ENCODE measurements at places on chromosomes 4 and X.

DNA sequence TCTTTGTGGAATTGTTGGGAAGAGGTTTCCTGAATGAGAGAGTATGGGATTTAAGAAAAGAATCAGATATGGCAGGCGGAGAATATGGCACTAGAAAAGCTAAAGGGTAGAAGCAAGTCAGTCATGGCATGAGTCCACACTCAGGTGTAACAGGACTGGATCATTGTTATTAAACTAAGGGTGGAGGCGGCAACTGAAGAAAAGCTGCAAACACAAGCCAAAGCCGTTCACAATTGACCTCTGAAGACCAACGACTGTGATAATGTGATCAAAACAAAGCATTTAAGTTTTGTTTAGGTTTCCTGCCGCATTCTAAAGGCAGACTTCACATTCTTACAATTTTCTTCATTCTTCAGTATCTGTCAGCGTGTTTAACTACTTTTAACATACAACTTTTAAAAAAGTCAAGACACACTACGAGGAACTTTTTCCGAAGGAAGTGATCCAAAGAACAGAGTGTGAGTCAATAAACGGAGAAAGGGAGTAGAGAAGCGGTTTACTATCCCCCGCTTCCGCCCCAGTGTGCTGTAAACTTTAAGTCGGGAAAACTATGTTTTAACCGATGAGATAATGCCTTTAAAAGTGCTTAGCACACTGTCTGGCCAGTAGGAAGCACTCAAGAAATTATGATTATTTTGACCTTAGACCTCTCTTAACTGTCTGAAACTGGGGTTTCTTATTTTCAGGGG lies 909 bp upstream of the SLAIN2 start:
- peak; percentile 57 for DNase-seq

GRCh38 chr4:112176596-112176995 lies 31.3 kb downstream of the FAM241A start:
- DNase-seq, result no peak

DNA sequence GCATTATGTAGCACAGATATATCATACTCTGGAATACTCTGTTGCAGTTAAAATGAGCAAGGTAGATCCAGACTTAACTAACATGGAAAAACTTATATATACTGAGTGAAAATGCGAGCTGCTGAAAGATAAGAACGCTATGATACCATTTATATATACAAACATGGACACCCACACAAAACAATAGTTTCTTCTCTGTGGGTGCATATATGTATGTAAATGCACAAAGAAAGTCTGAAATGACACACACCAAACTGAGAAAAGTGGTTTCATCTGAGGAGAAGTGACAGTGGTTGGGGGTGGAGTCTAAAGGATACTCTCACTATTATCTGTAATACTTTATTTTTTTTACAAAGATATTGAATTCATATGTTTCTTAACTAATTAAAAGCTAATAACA lies 12.2 kb upstream of the FGF2 start:
- DNase-seq, result peak; percentile 19

- peak; percentile 48 for DNase-seq
Observed at GRCh38 chrX:69493193-69493592, 10.9 kb upstream of the NALF2 start.

- DNase-seq, result no peak
Observed at GRCh38 chr4:24743206-24743605, 52.2 kb upstream of the SOD3 start.

GRCh38 chr4:169282429-169283113 lies 11.8 kb upstream of the SH3RF1 start:
- no peak for DNase-seq

GRCh38 chrX:24055043-24055356 lies 244 bp downstream of the EIF2S3 start:
- no peak for DNase-seq

DNA sequence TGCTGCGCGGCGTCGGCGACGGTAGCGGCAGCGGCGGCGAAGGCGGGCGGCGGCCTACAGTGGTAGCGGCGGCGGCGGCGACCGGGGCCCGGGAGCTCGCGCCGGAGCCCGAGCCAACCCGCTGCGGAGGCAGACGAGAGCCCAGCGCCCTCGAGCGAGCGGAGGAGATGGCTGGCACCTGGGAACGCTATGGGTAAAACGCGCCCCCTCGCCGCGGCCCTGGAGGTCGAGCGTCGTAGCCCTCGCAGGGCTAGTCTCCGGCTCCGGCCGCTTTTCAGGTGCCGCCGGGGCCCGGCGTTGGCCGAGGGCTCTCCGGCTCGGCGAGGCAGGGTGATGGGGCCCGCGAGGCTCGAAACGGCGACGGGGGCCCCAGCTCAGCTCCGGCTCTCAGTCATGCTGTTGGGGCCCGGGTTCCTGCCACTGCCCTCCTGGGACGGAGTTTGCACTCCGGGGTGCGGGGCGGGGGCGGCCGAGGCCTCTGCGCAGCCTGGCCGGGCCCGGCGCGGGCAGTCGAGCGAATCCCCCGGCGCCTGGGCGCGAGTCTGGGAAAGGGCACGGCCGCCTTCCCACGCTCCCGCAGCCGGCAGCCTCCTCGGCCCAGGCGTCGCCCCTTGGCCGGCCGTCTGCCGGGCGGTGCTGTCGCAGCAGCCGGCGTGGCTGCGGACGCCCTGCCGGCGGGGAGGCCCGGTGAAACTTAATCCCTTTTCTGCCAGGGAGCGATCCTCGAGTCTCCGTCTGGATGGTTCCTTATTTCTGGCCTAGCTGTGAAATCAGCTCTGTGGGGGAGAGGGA lies 768 bp downstream of the MID2 start:
- DNase-seq, result peak; percentile 56

DNA sequence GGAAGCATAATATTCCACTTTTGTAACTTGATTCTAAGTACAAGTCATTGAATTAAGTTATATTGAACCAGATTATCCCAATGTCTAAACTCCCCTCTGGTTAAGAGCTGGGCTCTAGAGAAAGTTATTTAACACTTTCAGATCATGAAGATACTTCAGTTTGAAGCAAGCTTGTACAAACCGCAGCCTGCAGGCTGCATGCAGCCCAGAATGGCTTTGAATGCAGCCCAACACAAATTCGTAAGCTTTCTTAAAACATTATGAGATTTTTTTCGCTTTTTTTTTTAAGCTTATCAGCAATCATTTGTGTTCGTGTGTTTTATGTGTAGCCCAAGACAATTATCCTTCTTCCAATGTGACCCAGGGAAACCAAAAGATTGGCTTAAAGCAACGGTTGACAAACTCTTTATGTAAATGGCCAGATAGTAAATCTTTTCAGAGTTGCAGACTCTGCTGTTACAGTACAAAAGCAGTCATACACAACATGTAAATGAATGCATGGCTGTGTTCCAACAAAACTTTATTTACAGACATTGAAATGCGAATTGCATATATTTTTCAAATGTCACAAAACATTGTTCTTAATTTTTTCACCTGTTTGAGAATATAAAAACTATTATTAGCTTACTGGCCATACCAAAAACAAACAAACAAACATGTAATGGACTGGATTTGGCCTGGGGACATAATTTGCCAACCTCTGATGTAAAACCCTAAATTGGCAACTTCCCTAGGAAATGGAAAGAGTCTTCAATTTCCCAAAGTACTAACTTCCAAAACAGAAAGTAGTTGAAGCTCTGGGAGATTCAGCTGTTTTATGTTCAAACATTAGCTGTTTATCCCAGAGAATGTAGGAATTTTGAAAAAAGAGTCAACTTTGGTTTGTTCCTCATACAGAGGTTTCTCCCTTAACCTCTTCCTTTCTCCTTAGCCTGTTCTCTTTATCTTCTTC lies 201.1 kb upstream of the MBNL3 start:
- DNase-seq, result no peak

DNA sequence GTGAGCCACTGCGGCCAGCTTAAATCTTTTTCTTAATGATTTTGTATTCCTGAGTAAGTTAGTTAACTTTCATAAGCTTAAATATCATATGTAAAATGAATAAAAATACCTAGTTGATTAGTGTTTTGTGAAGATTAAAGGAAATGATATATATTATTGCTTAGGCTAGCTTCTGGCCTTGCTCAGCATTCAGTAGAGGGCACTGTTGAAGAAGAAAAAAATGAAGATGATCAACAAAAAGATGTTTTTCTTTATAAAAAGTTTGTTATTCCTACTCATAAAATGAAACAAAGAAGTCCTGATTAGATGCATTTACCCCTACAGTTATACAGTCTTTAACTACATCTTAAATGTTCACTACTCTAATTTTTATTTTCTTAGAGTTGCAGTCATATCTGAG lies 797.7 kb downstream of the RAPGEF2 start:
- DNase-seq, result no peak

DNA sequence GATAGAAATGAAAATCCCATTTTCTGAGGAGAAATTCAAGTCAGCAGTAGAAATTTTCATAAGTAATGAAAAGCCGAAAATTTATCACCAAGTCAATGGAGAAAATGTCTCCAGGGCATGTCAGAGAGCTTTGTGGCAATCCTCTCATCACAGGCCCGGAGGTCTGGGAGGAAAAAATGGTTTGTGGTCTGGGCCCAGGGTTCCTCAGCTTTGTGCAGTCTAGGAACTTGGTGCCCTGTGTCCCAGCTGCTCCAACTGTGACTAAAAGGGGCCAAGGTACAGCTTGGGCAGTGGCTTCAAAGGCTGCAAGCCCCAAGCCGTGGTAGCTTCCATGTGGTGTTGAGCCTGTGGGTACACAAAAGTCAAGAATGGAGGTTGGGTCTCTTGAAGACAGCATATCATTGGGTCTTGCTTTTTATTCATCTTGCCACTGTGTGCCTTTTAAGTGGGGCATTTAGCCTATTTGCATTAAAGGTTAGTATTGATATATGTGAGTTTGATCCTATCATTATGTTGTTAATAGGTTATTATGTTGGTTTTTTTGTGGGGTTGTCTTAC lies 608.5 kb downstream of the PDHA2 start:
- no peak for DNase-seq

GRCh38 chr4:157978680-157979361 lies 194.0 kb downstream of the GASK1B start:
- peak; percentile 38 for DNase-seq

- DNase-seq, result no peak
Observed at GRCh38 chr4:3711183-3712111, 54.7 kb upstream of the ADRA2C start.

- DNase-seq, result no peak
Observed at GRCh38 chrX:20455001-20455400, 188.3 kb upstream of the RPS6KA3 start.

GRCh38 chr4:6960154-6960553 lies 50.5 kb downstream of the TBC1D14 start:
- DNase-seq, result no peak

DNA sequence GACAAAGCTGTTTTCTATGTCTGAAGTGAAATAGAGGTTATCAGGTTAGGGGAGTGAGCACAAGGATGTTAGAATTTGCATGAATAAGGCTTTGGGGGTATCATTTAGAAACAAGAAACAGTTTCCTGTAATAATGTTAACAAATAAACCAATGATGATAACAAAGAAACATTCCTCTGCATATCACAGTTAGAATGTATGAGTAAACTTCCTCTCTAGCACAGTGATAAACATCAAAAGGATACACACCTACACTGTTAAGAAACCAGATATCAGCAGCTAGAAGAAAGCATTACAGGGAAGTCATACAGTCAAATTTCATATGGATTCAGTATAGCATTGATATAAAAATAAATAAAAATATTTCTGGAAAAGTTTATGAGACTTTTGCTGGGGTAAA lies 340.0 kb upstream of the MAGEB16 start:
- DNase-seq, result no peak

DNA sequence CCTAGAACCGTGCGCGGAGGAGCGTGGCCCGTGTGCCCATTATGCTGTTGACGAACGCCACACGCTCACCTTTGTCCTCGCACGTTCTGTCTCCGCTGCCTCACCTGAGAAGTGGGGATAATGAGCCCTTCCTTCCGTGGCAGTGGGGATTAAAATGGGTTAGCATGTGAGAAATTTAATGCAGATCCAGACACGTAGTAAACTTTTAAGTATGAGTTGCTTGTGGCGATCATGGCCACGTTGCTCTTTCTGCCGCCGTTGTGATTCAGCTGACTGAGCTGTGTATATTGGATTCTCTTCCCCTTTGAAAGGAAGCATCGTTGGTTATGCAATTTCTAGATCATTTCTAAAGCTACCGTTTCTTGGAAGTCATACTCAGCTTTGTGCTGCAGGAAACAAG lies 16.5 kb downstream of the TBC1D14 start:
- DNase-seq, result peak; percentile 59

Data from activated CD4-positive, alpha-beta T cell treated with anti-CD3 and anti-CD28 coated beads for 36 hours (primary cell).